OCI-LY7 (cell line): ENCODE measurements at places on chromosomes 7 and 10.
A peak's percentile ranks its signal among the peaks of the same experiment; 100 is the strongest.

DNA sequence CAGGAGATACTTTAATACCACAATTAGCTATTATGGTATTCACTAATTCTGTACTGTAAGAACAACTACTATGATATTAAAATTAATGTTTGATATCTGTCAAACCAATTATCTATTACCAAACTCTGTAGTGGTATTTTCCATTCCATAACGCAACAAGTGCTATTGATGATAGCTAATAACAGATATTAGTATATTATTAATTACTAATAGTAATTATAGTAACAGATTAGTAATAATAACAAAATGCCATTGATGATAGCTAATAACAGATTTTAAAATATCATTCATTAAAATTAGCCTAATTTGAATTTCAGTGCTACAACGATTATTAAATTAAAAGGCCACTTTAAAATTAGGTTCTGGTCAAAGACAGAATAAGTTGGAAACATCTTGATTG lies 93.5 kb downstream of the BTRC start:
- DNase-seq = no peak

- DNase-seq = no peak
Observed at GRCh38 chr7:154188330-154188729, 136.1 kb downstream of the DPP6 start.

GRCh38 chr10:103558911-103559310 lies 65.4 kb downstream of the NEURL1 start:
- DNase-seq = peak; percentile 24

GRCh38 chr7:139231513-139232376 lies 708 bp downstream of the UBN2 start:
- DNase-seq = peak; percentile 55

DNA sequence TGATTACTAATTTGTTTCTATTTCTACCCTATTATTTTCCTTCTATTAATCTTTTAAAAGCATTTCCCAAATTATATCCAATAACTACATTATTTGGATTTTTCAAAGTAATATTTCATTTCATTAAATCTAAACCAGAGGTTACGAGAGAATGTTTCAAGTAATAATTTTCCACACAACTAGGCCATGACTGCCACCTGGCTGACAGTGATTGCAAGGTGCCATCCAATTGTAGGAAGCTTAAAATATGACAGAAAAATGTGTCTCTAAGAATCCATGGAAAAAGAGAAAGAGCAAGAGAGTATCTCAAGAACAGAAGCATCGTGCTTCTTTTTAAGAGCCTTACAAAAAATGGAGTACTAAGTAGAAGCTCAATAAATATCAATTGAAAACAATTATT lies 48.7 kb downstream of the TPK1 start:
- DNase-seq = peak; percentile 3

- DNase-seq = no peak
Observed at GRCh38 chr7:39606941-39607340, 16.4 kb upstream of the RALA start.

- no peak for DNase-seq
Observed at GRCh38 chr7:139635526-139636302, 112.2 kb downstream of the CLEC2L start.

GRCh38 chr7:83429493-83429892 lies 219.4 kb downstream of the SEMA3E start:
- DNase-seq = no peak

DNA sequence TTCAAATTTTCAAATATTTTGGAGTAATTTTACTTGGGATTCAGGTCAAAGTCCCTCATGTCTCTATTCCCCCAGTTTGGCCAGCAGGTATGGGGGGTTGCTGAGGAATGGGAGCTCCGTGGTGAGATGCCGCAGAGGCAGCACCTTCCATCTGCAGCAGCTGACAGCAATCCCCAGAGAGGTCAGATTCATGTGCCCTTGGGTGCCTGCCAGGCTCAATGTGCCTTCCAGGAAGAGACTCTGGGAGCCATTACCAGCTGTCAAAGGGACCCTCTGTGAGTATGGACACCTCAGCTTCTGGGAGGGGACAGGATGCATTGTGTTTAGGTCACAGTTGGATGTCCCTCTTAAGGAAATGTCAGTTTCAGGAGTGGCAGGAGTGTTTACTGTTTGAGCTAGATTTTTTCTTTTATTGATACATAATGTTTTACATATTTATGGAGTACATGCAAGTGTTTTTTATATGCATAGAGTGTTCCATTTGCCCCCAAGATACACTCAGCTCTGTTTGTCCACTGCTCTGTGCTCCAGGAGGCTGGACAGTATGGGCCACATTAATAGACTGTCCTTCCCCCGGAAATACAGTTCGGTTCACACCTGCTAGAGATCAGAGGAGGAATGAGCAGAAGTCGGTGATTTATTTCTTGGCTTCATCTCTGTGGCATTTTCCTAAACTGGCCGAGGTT lies 75.3 kb upstream of the GRB10 start:
- DNase-seq = no peak

- no peak for DNase-seq
Observed at GRCh38 chr7:77217474-77218185, 18.0 kb upstream of the FGL2 start.

GRCh38 chr7:131637859-131638258 lies 81.4 kb upstream of the PODXL start:
- no peak for DNase-seq

GRCh38 chr10:84078771-84079170 lies 60.5 kb upstream of the GHITM start:
- DNase-seq = no peak

DNA sequence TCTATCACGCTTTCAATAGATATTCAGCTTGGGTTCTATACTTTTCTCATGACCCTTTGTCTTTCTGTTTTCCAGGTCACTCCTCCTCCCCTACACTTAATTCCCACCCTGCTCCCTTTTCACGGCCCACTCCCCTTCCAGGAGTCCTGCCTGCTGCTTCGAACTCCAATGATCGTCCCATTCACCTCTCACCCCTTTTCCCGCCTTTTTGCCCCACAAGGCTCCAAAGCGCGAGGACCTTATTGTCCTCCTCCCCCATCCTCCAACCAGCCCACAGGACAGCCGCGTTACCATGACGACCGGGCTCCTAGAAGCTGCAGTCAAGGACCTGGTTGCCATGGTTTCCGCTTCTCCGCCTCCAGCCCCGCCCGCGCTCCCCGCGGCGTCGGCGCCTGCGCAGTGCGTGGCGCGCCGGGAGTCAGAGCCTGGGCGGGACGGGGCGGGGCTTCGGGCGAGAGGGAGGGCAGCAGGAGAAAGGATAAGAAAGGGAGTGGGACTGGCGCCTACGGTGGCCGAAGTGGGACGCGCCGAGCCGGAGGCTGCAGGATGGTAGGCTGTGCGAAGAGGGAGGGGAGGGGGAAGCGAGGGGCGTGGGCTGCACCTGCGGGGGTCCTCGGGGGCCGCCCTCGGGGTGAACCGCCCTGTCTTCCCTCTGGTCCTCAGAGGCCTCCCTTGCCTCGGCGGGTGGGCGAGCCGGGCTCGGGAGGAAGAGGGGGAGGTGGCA lies at the start of gene AP1S1:
TSS of gene AP1S1 (plus strand) at position 508 of the 724 bp plus-strand sequence. CDS start at position 547, 39 bp downstream.
- DNase-seq = peak; percentile 95

DNA sequence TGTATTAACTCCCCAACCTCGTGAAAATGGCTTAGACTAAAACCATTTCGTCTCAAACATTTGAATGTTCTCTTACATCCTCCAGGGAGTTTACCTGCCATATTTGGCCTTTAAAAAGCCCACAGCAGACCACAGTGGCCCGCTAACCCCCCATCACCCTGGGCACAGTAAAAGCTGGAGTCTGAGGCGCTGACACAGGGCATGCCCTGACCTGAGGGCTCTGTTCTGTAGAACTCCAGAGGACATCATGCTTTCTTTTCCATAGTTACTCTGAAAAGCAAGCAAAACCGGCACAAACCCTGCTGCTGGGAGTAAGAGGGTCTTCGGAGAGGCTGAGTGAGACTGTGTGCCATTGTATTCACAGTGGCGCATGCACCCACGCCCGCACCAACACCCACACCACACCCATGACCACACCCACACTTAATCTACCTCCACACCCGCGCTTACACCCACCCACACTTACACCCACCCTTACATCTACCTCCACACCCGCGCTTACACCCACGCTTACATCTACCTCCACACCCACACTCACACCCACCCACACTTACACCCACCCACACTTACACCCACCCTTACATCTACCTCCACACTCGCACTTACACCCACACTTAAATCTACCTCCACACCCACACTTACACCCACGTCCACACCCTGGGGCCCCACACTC lies 32.1 kb downstream of the LRRC27 start:
- DNase-seq = no peak

DNA sequence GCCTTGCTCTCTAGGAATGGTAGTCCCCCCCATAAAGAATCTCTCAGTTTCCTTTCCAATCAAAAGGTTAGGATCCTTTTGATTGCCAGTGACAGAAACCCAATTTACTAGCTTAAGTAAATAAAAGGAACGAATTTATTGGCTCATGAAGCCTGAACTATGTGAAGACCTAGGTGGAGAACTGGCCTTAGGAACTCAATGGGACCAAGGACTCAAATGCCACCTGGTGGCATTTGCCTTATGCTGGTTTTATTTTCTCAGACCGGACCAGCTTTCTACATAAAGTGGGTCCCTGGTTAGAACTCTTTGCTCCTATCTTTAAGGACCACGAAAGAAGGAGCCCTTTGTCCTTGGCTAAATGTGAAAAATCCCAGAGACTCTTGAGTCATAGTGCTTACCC lies 25.4 kb downstream of the CFTR start:
- no peak for DNase-seq

DNA sequence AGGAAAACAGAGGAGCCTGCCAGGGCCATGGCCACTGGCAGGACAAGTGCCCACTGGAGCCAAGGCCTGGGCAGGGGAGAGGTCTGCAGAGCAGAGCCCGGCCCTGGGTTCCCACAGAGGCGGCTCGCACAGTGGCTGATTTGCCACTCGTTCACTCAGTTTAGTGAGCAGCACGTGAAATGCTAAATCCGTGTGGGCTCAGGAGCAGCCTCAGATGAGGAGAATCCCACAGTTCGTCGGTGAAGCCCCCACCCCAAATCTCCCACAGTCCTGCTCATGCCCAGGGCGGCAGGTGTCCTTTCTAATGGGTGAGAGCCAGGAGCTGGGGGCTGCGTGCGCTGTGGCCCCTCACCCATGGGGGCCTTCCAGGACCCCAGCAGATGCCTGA lies 107.7 kb upstream of the FAM20C start:
- DNase-seq = no peak

DNA sequence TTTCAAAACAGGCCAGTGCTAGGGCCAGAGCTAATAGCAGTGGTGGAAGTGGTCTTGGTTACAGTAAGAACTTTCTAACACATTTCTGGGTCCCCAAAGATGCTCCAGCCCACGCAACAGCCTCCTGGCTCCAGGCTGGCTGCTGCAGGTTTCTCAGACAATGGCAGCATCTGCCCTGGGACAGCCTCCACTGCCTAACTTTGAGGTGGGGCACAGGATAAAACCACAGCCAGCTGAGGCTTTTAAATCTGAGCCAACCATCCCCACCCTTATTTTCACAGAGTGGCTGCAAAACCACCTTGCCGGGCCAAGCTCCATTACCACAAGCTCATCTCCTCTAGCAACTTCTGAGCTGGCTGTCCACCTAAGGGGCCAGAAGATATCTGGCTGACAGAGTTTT lies 84.8 kb downstream of the FAM53B start:
- no peak for DNase-seq

DNA sequence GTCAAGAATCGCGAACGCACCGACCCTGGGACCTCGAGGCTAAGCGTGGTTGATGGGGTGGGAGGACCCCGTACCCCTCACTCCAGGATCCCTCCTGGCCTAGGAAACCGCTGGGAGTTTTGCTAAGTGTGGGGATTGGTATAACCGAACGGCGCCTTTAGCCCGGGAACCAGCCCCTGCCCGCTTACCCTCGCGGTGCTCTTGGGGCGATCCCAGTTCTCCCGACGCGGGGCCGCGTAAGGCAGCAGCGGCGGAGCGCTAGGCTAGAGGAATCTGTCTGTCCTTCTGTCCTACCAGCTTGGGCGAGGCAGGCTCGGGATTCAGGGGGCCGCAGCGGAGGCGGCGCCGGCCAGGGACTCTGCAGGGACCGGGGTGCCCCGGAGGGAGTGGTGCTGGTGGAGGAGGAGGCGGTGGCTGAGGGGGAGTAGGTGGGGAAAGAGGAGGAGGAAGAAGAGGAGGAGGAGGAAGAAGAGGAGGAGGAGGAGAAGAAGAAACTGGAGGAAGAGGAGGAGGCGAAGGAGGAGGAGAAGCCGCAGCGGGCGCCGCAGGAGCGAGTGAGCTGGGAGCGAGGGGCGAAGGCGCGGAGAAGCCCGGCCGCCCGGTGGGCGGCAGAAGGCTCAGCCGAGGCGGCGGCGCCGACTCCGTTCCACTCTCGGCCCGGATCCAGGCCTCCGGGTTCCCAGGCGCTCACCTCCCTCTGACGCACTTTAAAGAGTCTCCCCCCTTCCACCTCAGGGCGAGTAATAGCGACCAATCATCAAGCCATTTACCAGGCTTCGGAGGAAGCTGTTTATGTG lies 439 bp upstream of the EMX2 start:
- DNase-seq = no peak

DNA sequence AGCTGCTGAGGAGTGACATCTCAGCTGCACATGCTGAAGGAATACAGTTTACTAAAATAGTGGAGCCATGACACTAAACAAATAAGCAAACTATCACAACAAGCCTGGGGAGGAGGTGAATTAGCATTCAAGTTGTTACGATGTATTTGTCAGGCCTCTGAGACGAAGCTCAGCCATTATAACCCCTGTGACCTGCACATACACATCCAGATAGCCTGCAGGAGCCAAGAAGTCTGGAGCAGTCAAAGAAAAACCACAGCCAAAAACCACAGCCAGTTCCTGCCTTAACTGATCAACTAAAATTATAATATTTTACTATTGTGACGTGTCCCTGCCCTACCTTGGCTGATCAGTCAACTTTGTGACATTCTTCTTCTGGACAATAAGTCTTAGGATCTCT lies 68.6 kb downstream of the NSUN6 start:
- DNase-seq = no peak

GRCh38 chr10:79166741-79167140 lies 98.0 kb downstream of the ZMIZ1 start:
- no peak for DNase-seq

DNA sequence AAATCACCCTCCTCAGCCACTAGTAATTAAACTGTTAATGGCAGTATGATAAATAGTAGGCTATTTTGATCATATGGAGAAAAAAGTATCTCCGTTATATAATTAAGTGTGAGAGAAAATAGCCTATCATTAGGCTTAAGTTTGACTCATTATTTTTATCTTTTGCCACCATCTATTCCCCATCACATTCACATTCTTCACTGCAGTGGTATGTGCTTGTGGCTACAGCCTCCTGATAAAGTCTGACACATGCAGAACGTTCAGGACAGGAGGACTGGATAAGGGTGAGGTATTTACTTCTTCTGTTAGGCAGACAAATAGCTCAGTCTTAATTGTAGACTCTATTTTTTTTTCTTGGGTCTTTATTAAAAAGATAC lies 5.8 kb downstream of the NEBL start:
- no peak for DNase-seq
